Smooth muscle cell of bladder (primary cell): ENCODE measurements at places on chromosomes 13 and 19. TPM values are rescaled to one million over a fixed set of nuclear protein-coding genes. Genes with fewer than 3 reads are reported as not detected.

The GRIN3B gene
- 0.14 and 0.65 TPM in 2 replicates for total RNA-seq

The SIGLEC5 gene
- not detected in 2 replicates for total RNA-seq

The NOP53 gene
- total RNA-seq: 58.2 and 70.0 TPM in 2 replicates

The ZIM2 gene
- not detected in 2 replicates for total RNA-seq

The KLK14 gene
- total RNA-seq: not detected in 2 replicates

The TUBGCP3 gene
- 10.0 and 10.5 TPM in 2 replicates for total RNA-seq

The OR7D2 gene
- not detected in 2 replicates for total RNA-seq

The C5AR2 gene
- 0.14 and 0.18 TPM in 2 replicates for total RNA-seq

The ZNF579 gene
- 2.1 and 2.8 TPM in 2 replicates for total RNA-seq

The PHF11 gene
- 14.9 and 16.8 TPM in 2 replicates for total RNA-seq

The PTH2 gene
- not detected in 2 replicates for total RNA-seq

The KLF1 gene
- 0.09 TPM in 1 of 2 replicates, not detected in the other for total RNA-seq

The FAM124A gene
- 1.3 and 1.7 TPM in 2 replicates for total RNA-seq

The ZNF221 gene
- total RNA-seq: 6.8 and 7.4 TPM in 2 replicates

The TEX30 gene
- total RNA-seq: 5.7 and 8.6 TPM in 2 replicates

The ZSCAN4 gene
- total RNA-seq: not detected in 2 replicates

The CEACAM19 gene
- total RNA-seq: 2.0 and 2.4 TPM in 2 replicates

The FGF22 gene
- total RNA-seq: under 0.01 and 0.09 TPM in 2 replicates

The FCAR gene
- total RNA-seq: not detected in 2 replicates

The SUPT20H gene
- 30.2 and 38.4 TPM in 2 replicates for total RNA-seq

The SLITRK6 gene
- 0.09 and 0.28 TPM in 2 replicates for total RNA-seq

The KL gene
- under 0.01 and 0.18 TPM in 2 replicates for total RNA-seq

The UNC13A gene
- 0.28 TPM in 2 replicates for total RNA-seq

The ZNF784 gene
- 3.8 and 4.0 TPM in 2 replicates for total RNA-seq

The OR4F17 gene
- total RNA-seq: under 0.01 TPM in 1 of 2 replicates, not detected in the other

The SPATA13 gene
- total RNA-seq: 14.4 and 14.9 TPM in 2 replicates

The CCL25 gene
- not detected in 2 replicates for total RNA-seq

The NLRP4 gene
- total RNA-seq: not detected in 2 replicates

The PEG3 gene
- total RNA-seq: 0.55 and 0.85 TPM in 2 replicates

The MAST1 gene
- total RNA-seq: 0.18 and 0.28 TPM in 2 replicates

The LYPD5 gene
- total RNA-seq: 0.14 and 0.74 TPM in 2 replicates

The SRRM5 gene
- not detected in 2 replicates for total RNA-seq

The NOVA2 gene
- total RNA-seq: under 0.01 TPM in 2 replicates

The TMEM272 gene
- not detected in 2 replicates for total RNA-seq

The CACNA1A gene
- total RNA-seq: 2.8 and 4.1 TPM in 2 replicates

The CFAP97D2 gene
- not detected in 2 replicates for total RNA-seq
